H4 (cell line): ENCODE measurements at places on chromosomes 1 and 21. TPM values are rescaled to one million over a fixed set of nuclear protein-coding genes. Genes with fewer than 3 reads are reported as not detected.

FMO2 gene
- not detected in 2 replicates for total RNA-seq

ASCL5 gene
- not detected in 2 replicates for total RNA-seq

- no peak for DNase-seq
Measured at GRCh38 chr21:37139154-37139553, 66.1 kb downstream of the TTC3 start.

DNA sequence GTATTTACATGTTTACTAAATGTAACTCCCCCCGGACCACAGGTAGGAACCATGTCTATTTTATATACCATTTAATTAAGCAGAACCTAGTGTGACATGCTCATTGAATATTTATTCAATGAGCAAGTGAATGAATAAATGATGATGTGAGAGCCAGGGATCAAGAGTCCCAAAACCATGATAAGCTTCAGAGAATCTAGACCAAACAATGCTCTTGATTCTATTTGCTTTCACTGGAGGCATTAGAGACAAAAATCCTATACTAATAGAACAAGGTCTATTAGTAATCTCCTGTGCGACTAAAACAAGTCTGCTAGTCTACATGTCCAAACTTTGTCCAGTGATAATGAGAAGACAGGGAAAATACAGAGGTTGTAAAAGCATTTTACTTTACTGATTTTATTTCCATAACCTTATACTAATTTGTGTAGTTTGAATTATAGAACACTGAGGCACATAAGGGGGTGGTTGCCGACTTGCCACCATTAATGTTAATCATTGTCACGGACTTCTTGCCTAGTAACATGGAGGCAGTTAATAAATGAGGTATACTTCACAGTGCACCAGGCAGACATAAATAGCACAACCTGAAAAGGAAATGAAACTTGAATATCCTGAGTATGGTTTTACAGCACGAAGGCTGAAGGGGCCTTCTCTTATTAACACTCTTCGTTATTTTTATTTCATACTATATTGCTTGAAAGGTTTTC lies 69.8 kb downstream of the TBX15 start:
- DNase-seq, result no peak

DNA sequence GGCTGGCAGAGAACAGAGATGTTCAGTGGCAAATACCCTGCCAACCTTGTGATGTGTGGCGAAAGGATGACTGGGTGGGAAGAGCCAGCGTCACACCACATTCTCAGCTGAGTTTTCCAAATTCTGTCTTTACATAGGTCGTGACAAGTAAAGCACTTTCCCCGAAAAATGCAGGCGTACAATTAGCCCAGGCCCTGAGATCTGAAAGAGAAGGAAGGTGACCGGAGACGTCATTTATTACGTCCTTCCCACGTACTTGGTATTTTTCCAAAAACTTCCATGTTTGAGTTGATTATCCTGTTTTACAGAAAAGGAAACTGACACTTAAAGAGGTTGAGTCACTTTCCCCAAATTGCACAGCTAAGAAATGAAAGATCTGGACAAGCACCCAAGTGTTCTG lies 413.3 kb downstream of the PRDM2 start:
- no peak for DNase-seq

HSF2BP gene
- 3.9 and 5.1 TPM in 2 replicates for total RNA-seq

GRCh38 chr1:30610917-30611316 lies 112.5 kb downstream of the MATN1 start:
- no peak for DNase-seq

GRCh38 chr1:225159793-225160192 lies 230.3 kb downstream of the DNAH14 start:
- DNase-seq, result no peak

SPATA45 gene
- 0.75 TPM in 1 of 2 replicates, not detected in the other for total RNA-seq

DNA sequence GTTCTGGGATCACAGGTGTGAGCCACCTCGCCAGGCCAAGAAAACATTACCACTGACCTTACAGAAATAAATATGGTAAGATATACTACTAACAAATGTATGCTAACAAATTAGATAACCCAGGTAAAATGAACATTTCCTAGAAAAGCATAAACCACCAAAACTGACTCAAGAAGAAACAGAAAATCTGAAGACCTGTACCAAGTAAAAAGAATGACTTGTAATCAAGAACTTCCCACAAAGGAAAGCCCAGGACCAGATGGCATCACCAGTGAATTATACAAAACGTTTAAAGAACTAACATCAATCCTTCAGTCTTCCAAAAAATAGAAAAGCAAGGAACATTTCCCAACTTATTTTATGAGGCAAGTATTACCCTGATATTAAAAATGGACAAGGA lies 29.3 kb downstream of the USP24 start:
- DNase-seq, result no peak

- no peak for DNase-seq
Measured at GRCh38 chr1:92366040-92366395, 67.2 kb downstream of the RPAP2 start.

GRCh38 chr21:15679630-15680029 lies 50.2 kb upstream of the USP25 start:
- DNase-seq, result no peak

- no peak for DNase-seq
Measured at GRCh38 chr1:195026792-195027191, 1581.4 kb downstream of the KCNT2 start.

DNA sequence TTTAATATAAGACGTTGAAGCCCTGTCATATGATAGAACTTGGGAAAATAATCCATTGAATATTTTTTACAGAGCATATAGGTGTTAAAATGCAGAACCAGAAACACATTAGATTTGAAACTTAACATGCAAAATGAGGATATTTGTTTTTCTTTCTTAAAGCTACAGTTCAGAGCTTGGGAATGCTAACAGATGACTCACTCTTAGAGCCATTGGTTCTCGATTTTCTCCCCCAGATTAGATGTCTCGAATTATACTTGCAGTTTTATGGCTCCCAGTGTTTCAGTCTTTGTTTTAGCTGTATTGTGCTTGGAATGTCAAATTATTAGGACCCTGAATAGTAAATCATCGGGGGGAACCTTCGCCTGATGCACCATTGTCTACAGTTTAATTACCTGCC lies 575.7 kb upstream of the ZP4 start:
- peak; percentile 9 for DNase-seq

GRCh38 chr1:155173478-155174323 lies at the start of gene TRIM46:
Gene TRIM46, plus strand, starts transcription at chr1:155173849. Its CDS starts 118 bp downstream, at chr1:155173967.
- DNase-seq, result peak; percentile 10

DNA sequence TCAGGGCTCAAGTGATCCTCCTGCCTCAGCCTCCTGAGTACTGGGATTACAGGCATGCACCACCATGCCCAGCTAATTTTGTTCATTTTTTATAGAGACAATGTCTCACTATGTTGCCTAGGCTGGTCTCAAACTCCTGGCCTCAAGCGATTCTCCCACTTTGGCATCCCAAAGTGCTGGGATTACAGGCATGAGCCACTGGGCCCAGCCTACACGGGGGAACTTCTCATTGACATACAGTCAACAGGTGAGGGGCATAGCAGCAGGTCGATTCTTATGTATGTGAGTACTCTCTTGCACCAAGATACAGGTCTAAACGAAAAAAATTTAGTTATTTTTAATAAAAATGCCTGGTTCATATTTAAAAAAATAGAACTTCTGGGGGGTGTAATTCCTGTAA lies 39.5 kb upstream of the HHAT start:
- no peak for DNase-seq
